Hepatocyte (in vitro differentiated cells): ENCODE measurements at places on chromosomes 3 and 15.

- DNase-seq: no peak
Observed at GRCh38 chr15:51108933-51109550, 14.3 kb upstream of the TNFAIP8L3 start.

DNA sequence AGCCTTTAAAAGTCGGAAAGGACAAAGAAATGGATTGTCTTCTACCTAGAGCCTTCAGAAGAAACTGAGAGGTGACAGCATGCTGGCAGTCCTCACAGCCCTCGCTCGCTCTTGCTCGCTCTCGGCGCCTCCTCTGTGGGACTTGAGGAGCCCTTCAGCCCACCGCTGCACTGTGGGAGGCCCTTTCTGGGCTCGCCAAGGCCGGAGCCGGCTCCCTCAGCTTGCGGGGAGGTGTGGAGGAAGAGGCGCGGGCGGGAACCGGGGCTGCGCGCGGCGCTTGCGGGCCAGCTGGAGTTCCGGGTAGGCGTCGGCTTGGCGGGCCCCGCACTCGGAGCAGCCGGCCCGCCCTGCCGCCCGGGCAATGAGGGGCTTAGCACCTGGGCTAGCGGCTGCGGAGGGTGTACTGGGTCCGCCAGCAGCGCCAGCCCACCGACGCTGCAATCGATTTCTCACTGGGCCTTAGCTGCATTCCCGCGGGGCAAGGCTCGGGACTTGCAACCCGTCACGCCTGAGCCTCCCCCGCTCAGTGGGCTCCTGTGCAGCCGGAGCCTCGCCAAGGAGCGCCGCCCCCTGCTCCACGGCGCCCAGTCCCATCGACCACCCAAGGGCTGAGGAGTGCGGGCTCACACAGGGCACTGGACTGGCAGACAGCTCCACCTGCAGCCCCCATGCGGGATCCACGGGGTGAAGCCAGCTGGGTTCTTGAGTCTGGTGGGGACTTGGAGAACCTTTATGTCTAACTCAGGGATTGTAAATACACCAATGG is 953.8 kb upstream of the GBE1 start:
- DNase-seq: no peak

DNA sequence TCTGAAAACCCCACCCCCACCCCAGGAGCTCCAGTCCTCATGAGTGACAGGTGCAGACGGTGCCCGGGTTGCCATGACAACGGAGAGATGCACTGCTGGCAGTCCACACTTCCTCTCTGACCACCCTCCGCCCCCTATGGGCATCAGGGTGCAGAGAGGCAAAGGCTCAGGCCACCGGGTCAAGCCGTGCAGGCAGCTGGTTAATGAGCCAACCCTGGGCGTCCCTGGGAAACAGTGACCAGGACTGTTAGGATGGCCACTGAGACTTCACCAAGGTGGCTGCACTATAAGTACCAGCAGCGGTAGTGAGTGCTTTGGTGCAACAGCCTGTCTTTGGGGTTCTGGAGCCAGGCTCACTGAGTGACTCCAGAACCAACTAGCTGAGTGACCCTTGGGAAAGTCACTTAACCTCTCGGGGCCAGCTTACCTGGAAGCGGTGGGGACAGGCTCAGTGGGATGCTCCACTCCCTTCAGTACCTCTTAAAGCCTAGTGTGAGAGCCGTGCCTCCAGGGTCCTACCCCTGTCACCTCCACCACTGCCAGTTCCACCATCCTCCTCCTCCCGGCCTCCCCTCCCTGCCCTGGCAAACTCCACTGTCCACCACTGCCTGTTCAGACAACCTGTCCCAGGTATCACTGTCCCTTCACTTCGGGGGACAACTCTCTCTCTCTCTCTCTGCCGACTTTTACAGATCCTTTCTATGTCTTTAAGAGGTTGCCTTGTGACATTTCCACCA is 121.0 kb upstream of the PRR20G start:
- no peak for DNase-seq

GRCh38 chr3:113404637-113405036 is 36.7 kb downstream of the CFAP44 start:
- DNase-seq: no peak

DNA sequence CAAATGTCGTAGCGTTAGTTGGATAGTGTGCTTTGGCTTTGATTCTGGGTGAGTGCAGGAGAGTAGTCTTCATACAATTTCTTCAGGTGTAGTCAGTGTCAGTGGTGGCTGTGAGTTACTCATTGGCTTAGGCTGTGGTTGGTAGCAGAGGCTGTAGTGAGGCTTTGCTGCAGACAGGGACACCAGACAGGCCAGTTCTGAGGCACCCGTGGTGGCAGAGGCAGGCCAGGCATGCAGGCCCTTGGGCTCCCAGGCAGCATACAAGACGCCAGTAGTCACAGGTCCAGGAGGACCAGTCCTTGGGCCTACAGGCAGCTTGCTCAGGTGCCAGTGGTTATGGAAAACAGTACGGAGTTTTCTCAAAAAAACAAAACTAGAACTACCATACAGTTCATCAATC is 61.3 kb downstream of the DMXL2 start:
- DNase-seq: no peak

DNA sequence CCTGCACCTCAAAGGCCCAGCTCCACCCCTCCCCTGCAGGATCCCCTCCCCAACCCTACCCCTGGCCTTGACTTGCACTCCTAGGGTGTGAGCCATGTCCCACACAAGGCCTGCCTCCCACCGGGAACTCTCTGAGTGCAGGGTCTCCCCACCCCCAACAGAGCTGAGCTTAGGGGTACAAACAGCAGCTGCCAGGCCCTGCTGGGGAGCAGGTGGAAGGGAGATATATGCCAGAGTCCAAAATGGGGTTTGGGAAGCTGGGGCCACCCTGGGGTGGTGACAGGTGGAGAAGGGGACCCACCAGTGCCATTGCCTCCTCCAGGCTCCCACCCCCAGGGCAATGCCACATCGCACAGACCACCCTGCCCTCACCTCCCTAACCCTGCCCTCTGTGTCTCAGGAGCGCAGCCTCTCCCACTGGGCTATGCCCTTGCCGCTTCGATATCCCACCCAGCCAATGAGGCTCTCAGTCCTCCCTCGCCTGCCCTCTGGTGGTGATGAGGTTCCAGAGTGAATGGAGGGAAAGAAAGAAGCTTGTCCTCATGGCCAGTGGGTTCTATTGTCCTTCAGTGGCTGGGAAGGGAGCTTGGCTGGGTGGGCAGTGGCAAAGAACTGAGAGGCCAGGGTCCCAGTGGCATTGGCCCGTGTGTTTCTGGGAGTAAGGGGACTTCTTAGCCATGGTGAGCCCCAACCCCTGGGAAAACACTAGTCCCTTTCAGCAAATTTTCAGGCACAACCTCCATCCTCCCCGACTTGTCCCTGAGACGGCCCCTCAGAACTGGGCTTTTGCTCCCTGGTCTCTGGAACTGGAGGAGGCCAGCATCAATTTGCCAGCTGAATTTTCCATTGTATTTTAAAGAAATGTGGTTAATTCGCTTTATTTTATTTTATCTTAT is 46.8 kb downstream of the CYP11A1 start:
- peak; percentile 51 for DNase-seq

- DNase-seq: no peak
Observed at GRCh38 chr3:111903067-111903511, 44.0 kb downstream of the PHLDB2 start.

DNA sequence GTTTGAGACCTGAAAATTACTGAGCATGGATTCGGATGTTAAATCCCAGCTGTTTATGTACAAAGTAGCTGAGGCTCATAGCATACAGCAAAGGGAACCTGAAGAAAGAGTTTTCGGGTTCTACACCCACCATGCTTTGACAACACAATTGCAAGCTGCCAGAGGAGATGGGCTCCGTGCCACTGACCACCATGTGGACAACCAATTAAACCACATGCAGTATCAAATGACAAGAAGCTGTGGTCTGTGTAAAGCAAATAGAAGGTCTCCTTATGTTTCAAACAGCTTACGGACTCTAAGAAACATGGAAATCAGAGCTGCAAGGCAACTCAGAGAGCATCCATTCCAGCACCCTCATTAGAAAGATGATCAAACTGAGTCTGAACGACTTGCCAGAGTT is 12.9 kb downstream of the GABRB3 start:
- no peak for DNase-seq

DNA sequence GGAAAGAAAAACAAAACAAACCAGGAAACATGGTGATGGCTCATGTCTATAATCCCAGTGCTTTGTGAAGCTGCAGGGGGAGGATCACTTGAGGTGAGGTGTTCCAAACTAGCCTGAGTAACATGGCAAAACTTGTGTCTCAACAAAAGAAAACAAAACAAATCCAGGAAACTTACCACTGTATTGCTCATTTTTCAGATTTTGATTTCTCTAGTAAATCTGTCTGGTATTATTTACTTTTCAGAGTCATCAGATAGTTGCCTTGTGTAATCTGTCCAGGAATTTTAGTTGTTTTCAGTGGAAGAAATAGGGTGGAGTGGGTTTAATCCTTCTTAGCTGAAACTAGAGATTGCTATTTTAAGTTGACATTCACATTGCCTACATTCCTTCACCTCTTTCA is 91.8 kb upstream of the ALCAM start:
- DNase-seq: no peak
